ENCODE measurements at places on chromosomes 4 and X. TPM values are rescaled to one million over a fixed set of nuclear protein-coding genes. Genes with fewer than 3 reads are reported as not detected.

The SOX3 gene
- total RNA-seq, result 0.05 TPM

The RHOXF2B gene
- 0.05 TPM for total RNA-seq

DNA sequence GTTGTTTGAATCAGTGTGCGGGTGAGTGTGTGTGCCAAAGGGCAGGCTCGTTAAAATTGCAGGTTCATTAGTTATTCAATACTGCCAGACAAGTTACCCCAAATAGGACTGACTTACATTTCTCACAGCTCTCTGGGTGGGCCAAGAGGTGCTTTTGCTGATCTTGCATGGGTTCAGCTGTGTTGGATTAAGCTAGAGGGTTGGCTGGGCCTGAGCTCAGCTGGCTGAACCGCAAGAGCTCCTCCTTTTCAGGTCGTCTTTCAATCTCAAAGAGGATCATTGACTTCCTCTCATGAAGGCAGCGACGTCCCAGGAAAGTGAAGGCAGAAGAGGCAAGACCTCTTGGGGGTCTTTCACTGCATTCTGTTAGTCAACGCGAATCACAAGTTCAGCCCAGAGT lies 343.3 kb upstream of the FRG1 start:
- no peaks in the 10 kb centered on the region for H3K36me3 ChIP-seq
- no peaks in the 10 kb centered on the region for H3K4me1 ChIP-seq
- H3K4me3 ChIP-seq, result no peak overlapping the region
- no peak for DNase-seq
- no peak overlapping the region for H3K27ac ChIP-seq

GRCh38 chrX:23332888-23333821 lies 1.5 kb upstream of the PTCHD1 start:
- no peak overlapping the region for H3K4me3 ChIP-seq
- H3K36me3 ChIP-seq, result no peaks in the 10 kb centered on the region
- no peak for DNase-seq
- H3K4me1 ChIP-seq, result no peaks in the 10 kb centered on the region
- no peak overlapping the region for H3K27ac ChIP-seq

GRCh38 chrX:135973025-135973547 lies 702 bp downstream of the MMGT1 start:
- no peak for DNase-seq
- no peaks in the 10 kb centered on the region for H3K27me3 ChIP-seq
- peaks cover 16% of the 10 kb centered on the region for H3K4me1 ChIP-seq

DNA sequence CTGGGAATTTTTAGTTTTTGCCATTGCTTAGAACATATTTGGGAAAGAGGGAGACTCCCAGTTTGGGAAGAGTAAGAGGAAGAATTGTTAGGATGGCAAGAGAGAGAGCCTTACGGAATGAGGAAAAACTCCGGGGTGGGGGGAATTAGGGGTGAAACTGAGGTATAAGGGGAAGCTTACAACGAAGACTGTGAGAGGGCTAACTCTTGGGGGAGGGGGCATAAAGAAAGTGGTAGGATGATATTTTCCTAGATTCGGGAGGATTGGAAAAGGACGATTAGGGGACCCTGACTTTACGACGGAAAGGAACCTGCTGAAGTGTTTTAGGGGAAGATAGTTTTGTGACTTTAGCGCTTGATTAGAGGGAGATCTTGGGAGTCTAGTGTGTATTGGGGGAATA lies 86.2 kb upstream of the HPRT1 start:
- no peak for DNase-seq
- peak overlapping the region; percentile 75 for H3K4me3 ChIP-seq
- no peaks in the 10 kb centered on the region for H3K36me3 ChIP-seq
- no peaks in the 10 kb centered on the region for H3K27me3 ChIP-seq

Data from thymus (tissue), 14 donors.